Activated T-cell treated with anti-CD3 and anti-CD28 coated beads for 1 hour (primary cell): ENCODE measurements at places on chromosomes 2 and 18.

- DNase-seq: no peak
Measured at GRCh38 chr2:192059266-192059665, 135.5 kb downstream of the TMEFF2 start.

DNA sequence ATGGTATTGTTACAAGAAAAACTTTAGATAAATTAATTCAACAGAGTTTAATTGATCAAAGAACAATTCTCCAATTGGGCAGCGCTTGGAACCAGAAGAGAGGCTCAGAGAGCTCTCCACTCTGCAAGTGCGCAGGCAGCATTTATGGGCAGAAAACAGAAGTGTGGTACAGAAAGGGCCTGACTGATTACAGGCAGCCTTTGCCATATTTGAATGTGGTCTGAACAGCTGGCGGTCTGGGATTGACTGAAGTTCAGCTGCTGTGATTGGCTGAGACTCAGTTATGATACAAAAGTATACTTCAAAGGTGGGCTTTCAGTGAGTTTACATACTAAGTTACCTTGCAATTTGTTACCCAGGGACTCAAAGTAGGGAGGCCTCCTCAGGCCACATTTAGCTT, 301.3 kb upstream of the ID2 start:
- no peak for DNase-seq

DNA sequence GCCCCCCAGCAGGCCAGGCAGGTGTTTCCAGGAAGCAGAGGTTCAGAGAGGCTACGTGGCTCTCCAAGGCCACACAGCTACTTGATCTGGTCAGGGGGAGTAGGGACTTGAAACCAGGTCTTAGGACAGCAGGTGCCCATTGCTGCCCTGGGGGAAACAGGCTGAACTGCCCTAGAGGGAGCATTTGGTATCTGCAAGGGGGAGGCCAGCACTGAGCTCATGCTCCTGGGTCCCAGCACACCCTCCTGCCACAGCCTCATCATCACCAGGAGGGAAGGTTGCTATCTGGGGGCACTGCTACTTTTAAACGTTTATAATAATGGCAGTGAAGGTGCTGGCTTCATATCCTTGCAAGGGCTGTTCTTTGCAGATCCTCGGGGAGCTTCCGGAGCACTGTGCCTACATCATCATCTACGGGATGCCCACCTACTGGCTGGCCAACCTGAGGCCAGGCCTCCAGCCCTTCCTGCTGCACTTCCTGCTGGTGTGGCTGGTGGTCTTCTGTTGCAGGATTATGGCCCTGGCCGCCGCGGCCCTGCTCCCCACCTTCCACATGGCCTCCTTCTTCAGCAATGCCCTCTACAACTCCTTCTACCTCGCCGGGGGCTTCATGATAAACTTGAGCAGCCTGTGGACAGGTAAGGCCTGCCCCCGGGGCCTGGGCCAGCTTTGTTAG, 36.1 kb downstream of the ABCG8 start:
- no peak for DNase-seq

GRCh38 chr2:145601361-145601925, 1081.5 kb upstream of the ZEB2 start:
- no peak for DNase-seq

GRCh38 chr18:13895505-13896033, 19.8 kb downstream of the MC2R start:
- DNase-seq: no peak

GRCh38 chr2:219507581-219508443, 6.5 kb upstream of the ASIC4 start:
- no peak for DNase-seq

GRCh38 chr2:188199716-188200128, 92.0 kb upstream of the GULP1 start:
- DNase-seq: no peak

DNA sequence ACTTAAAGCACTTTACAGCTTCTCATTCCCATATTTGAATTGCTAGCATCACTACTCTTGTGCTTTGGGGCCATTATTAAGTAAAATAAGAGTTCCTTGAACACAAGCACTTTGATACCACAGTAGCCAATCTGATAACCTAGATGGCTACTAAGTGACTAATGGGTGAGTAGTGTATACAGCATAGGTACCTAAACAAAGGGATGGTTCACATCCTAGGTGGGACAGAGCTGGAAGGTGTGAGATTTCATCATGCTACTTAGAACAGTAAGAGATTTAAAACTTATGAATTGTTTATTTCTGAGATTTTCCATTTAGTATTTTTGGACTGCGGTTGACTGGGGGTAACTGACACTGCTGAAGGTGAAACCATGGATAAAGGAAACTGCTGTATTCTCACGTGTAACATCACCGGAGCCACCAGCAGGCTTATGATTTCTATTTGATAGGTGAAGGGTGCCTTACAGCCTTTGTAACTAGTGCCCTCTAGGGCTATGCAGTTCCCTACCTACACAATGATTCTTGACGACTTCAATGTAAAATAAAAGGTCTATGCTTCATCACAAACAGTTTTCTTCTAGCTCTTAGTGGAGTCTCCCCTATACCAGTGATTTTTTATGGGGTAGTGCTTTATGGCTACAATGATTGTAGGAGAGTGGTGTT, 22.1 kb upstream of the CRIM1 start:
- no peak for DNase-seq

GRCh38 chr2:142741764-142742269, 135.6 kb upstream of the KYNU start:
- DNase-seq: no peak

GRCh38 chr2:12488352-12489318, 228.1 kb upstream of the TRIB2 start:
- peak; percentile 37 for DNase-seq

GRCh38 chr2:106943468-106944200, 57.7 kb upstream of the ST6GAL2 start:
- DNase-seq: no peak

DNA sequence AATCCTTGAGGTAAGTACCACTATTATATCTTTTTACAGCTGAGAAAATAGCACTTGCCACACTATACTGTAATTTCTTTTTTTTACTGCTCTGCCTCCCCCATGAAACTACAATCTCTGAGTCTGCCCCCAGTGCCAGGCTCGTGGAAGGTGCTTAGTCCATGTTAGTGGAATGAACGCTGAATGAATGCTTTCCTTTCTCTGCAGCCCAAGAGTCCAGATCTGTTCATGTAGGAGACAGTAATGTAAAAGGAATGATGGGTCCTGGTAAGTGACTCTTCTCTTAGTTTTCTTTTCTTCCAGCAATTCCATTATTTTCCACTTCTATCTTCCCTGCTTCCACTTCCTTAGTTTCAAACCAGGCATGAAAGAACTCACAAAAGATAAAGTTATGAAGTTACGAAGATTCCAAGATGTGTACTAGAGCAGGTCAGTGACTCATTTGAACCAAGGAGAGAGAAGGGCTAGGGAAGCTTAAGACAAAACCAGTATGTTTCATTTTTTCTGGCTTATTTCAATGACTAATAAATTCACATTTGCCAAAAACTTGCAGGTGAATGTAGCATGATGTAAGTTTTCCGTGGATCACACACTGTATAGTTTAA, 46.0 kb downstream of the ARHGEF33 start:
- DNase-seq: no peak

DNA sequence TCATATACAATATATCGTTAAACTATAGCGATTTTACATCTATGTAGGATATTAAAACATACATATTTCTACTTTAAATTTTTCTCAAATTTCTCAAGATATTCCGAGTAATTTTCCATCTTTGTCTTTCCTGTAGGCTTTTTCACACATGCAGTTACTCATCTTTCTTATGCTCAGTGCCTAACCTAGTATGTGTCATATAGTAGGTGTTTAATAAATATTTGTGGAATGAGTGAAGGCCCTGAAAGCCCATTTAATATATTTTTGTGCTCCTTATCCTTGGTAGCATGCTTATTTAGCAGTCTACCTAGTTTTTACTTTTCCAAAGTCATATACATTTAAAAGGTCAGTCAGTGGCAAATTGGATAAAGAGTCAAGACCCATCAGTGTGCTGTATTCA, 67.3 kb downstream of the ITGB6 start:
- no peak for DNase-seq

GRCh38 chr2:51866361-51866760, 834.4 kb upstream of the NRXN1 start:
- DNase-seq: no peak

DNA sequence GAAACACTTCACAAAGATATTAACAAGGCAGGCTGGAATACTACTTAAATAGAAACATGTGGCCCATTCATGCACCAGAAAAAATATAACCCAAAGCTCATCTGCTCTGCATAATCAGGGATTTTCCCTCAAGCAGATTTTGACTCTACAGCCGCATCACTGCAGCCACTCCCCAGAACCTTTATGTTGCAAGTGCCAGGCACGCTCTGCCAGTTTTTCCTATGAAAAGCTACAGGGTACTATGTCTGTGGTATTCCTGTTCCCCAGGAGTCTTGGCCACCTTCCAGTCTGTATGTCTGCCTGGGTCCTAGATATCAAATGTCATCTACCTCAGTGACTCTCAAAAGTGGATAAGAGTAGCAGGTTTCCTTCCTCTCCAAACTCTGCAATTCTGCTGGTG, 3.8 kb downstream of the COA5 start:
- DNase-seq: no peak

GRCh38 chr2:9653485-9654271, 22.9 kb upstream of the YWHAQ start:
- no peak for DNase-seq

DNA sequence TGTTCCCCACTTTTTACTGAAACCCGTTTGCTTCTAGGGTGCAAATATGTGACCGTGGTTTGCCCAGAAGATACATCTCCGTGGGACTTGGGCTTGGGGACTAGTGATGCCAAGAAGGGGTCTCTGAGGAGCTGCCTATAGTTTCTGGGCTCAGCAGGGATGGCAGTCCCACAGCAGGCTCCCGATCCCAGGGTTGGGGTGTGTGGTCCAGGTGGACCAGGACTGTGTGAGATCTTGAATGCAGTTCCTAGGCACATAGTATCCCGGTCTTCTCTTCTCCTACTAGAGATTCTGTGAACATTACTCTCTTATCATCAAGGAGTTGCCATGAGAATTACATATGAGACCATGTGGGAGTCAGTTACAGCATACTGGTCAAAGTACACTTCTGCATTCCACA, 435.8 kb upstream of the SPRED2 start:
- DNase-seq: no peak

DNA sequence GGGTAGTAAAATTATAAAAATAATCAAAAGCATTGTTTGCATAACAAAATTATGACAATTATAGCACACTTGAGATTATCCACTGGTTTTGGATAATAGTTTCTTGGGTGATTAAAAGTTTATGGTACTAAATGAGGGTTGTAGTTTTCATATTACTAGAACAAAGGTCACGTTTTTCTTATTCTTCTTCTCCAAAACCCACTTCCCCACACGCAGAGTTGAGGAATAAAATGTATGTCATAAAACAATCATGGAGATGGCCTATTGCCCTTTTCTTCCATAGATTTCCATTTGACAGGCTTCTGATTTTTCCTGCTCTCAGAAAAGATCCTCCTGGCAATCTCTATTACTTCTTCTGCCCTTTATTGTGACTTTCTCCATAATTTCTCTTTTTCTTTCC, 863.9 kb downstream of the ERBB4 start:
- no peak for DNase-seq

DNA sequence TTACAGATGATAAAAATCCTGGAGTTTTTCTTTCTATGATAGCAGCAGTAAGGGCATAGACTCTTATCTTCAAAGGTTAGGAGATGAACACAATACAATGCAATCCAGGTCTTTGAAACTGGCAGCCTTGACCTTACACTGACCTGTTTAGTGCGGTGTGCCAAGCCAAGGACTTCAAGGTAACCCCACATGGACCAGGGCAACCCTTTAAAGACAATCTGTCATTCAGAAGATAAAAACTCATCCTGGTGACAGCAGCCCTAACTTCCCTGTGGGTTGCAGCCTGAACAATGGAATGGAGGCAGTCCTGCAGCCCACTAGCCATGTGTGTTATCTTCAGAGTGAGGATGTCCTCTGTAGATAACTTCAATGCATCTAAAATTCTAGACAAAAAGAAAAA, 78.1 kb downstream of the RTTN start:
- DNase-seq: no peak

- no peak for DNase-seq
Measured at GRCh38 chr18:29171892-29172755, 995.2 kb upstream of the CDH2 start.

DNA sequence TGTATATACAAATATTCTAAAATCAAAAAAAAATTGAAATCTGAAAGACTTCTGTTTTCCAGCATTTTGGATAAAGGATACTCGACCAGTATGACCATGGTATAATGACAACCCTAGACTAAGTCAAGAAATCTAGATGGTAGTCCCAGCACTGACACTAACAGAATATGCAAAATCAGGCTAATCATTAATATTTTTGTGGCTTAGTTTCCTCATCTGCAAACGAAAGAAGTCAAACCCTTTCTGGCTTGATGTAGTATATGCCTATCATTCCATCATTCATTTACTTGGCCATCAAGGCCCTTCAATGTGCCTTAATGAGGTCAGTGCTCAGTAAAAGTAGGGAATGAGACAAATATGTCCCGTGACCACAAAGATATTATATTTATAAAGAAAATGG, 83.5 kb downstream of the NCKAP5 start:
- no peak for DNase-seq

- peak; percentile 5 for DNase-seq
Measured at GRCh38 chr2:151946899-151947812, 118.9 kb upstream of the ARL5A start.

DNA sequence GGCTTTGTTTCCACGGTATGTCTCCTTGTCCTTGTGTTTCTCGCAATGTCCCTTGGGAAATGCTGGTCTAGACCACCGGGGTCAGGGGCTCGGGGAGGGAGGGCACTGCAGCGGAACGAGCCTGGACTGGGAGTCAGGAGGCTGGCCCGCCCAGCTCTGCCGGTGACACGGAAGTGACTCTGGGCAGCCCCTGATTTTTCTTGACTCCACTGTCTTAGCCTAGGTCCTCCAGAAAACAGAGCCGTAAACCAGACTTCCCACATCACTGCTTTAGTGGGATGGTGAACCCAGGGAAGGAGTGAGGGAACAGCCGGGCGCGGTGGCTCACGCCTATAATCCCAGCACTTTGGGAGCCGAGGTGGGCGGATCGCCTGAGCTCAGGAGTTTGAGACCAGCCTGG, 144.2 kb downstream of the ASB1 start:
- DNase-seq: no peak

GRCh38 chr2:10507106-10507505, 59.0 kb upstream of the ODC1 start:
- no peak for DNase-seq

GRCh38 chr18:13620206-13620672, 106.1 kb downstream of the FAM210A start:
- DNase-seq: no peak
